ENCODE measurements at places on chromosomes 3 and 15. TPM values are rescaled to one million over a fixed set of nuclear protein-coding genes. Genes with fewer than 3 reads are reported as not detected.
A peak's percentile ranks its signal among the peaks of the same experiment; 100 is the strongest.

Gene GOLGA8J
- not detected for polyA plus RNA-seq

Gene ALPK3
- 0.29 TPM for polyA plus RNA-seq

Gene WDR72
- not detected for polyA plus RNA-seq

Gene SH3GL3
- polyA plus RNA-seq: 0.06 TPM

Gene ADAMTSL3
- polyA plus RNA-seq: 0.11 TPM

Gene GPR27
- 1.6 TPM for polyA plus RNA-seq

Gene SAMMSON
- 0.05 TPM for polyA plus RNA-seq

Gene LNP1
- 0.52 TPM for polyA plus RNA-seq

Gene DNAJC17
- 61.5 TPM for polyA plus RNA-seq

Gene MAP1A
- 0.35 TPM for polyA plus RNA-seq

Gene BLM
- polyA plus RNA-seq: 5.8 TPM

DNA sequence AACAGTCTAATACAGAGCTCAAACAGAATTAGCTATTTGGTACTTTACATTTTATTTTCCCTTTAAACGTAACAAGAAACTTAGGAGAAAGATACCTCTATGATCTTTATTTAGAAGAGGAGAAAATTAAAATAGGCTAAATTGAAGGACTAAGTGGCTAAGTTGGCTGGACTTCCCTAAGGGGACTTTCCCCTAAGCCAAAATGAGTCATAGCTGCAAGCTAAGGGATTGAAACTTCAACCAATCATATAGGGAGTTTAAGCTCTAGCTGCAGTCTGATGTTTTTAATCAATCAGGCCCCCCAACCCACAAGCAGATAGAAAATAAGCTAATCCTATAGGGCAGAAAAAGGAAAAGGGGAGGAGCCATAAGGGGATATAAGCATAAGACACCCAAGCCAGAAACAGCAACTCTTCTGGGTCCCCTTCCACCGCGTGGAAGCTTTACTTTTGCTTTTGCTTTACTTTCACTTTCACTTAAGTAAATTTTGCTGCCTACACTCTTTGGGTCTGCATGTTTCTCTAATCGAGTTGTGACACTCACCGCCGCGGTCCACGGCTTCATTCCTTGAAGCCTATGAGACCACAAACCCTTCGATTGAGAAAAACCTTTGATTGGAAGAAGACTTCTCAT lies 1108.5 kb upstream of the EPHA6 start:
- no peak for DNase-seq

- DNase-seq: no peak
Observed at GRCh38 chr15:72592097-72592496, 62.4 kb upstream of the GOLGA6B start.

- no peak for DNase-seq
Observed at GRCh38 chr3:119500265-119500664, 1.9 kb downstream of the TIMMDC1 start.

GRCh38 chr3:146382386-146382785 lies 87.0 kb downstream of the PLSCR2 start:
- DNase-seq: no peak

GRCh38 chr3:14401692-14402303 lies 608 bp upstream of the SLC6A6 start:
- DNase-seq: no peak

- DNase-seq: no peak
Observed at GRCh38 chr15:100008258-100008657, 275.0 kb upstream of the LYSMD4 start.

- DNase-seq: no peak
Observed at GRCh38 chr15:47963265-47963664, 157.5 kb upstream of the SLC24A5 start.

DNA sequence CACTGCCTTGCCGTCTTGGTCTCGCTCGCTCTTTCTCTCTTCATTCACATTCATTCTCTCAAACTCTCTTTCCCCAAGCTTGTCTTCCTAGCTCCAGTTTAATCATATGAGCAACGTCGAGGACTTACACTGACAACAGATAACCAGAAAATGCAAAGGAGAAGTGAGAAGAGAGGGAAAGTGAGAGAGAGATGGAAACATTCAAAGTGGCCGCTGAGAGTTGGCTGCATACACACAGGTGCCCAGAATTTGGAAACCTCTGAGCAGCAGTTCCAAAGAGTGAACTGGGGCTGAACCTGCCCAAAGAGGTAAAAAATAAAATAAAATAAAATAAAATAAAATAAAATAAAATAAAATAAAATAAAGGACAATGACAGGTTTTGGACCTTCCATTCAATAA lies 583.0 kb downstream of the FOXP1 start:
- no peak for DNase-seq

DNA sequence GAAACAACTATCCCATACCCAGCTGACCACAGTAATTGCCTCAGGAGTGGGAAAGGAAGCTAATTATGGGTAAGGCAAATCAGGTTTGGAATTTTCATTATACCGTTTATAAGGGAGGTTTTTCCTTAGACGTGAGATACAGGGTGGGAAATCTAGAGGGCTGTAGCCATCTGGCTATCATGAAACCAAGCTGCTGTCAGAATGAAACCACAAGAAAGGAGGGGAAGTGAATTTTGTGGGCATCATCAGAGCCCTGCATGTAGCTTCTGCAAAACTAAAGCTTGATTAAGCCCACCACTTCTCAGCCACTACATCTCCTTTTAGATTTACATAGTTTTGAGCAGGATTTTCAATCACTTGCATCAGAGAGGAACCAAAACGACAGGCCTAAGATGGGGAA lies 893.5 kb downstream of the TUSC7 start:
- DNase-seq: no peak

DNA sequence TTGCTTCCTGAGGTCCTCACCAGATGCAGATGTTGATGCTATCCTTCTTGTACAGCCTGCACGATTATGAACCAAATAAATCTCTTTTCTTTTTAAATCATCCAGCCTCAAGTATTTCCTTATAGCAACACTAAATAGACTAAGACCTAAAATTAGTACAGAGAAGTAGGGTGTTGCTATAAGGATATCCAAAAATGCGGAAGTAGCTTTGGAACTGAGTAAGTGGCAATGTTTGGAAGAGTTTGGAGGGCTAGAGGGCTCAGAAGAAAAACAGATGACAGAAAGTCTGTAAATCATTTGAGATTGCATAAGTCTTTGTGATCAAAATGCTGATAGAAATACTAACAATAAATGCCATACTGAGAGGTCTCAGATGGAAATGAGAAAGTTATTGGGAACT lies 894.9 kb downstream of the DIPK2A start:
- no peak for DNase-seq

GRCh38 chr15:23823508-23823907 lies 136.4 kb upstream of the NDN start:
- DNase-seq: no peak

GRCh38 chr3:134625462-134625861 lies 25.4 kb downstream of the KY start:
- DNase-seq: no peak

DNA sequence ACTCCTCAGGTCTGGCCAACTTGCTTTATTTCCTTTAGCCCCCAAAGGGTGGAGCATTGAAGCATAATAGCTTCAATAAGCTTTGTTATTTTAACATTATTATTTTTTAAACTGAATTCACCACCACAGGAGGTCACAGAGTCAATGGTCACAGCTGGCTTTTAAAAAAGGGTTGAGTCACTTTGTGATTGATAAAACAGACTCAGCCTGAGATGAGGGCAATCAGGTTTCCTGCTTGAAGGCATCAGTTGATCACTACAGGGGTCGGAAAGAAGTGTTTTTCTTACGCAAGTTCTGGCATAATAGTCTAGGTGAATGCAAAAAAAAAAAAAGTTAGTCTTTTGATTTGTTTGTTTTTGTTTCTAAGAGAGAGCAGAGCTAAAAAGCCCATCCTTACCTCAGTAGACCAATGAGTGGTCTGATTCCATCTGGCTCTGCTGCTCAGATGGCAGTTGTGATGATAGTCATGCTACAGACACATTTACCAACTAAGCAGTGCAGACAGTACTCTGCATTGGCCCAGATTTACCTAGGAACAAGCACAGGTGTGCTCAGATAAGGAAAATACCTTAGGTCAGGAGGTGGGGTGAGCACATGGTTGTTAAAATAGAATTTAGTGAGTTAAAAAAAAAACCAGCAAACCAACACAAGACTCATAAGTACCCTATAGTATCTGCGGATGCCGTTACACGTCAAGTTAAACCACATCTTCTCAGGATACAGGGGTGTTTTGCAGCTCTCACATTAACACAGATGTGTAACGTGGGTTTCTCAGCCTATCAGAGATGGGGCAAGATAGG lies 22.6 kb downstream of the ZNF80 start:
- DNase-seq: no peak

- DNase-seq: no peak
Observed at GRCh38 chr3:75262661-75263060, 401.5 kb upstream of the FRG2C start.

GRCh38 chr15:53414167-53414566 lies 345.3 kb downstream of the WDR72 start:
- DNase-seq: no peak

- no peak for DNase-seq
Observed at GRCh38 chr15:32864051-32864450, 146.2 kb downstream of the GREM1 start.

GRCh38 chr15:24877174-24877573 lies 77.6 kb upstream of the SNRPN start:
- no peak for DNase-seq

DNA sequence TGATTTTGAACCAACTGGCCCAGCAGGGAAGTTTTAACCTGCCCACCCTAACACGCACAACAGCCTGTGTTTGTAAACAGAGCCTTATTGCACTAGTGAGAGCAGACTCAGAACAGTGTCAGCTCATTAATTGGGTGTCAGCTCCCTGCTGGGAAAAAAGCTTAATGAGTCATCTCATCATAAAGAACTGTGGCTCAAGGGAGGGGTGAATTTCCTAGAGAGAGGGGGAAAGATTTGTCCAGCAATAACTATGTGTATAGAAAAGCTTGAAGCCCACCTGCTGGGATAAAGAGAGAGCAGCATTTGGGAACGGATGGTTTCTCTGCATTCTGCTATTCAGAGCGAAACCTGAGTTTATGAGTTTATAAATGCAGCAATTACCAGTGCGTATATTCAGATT lies 48.9 kb upstream of the GMNC start:
- no peak for DNase-seq

GRCh38 chr3:145259166-145259880 lies 901.7 kb downstream of the PLOD2 start:
- DNase-seq: no peak

- DNase-seq: no peak
Observed at GRCh38 chr3:108404368-108404767, 106.0 kb downstream of the MYH15 start.

- peak; percentile 98 for DNase-seq
Observed at GRCh38 chr15:45022871-45023658, at the start of gene SORD. Gene SORD (plus strand): TSS chr15:45023195. CDS start chr15:45023284, 89 bp downstream.

- DNase-seq: no peak
Observed at GRCh38 chr15:66072616-66073361, 180.8 kb downstream of the MEGF11 start.

DNA sequence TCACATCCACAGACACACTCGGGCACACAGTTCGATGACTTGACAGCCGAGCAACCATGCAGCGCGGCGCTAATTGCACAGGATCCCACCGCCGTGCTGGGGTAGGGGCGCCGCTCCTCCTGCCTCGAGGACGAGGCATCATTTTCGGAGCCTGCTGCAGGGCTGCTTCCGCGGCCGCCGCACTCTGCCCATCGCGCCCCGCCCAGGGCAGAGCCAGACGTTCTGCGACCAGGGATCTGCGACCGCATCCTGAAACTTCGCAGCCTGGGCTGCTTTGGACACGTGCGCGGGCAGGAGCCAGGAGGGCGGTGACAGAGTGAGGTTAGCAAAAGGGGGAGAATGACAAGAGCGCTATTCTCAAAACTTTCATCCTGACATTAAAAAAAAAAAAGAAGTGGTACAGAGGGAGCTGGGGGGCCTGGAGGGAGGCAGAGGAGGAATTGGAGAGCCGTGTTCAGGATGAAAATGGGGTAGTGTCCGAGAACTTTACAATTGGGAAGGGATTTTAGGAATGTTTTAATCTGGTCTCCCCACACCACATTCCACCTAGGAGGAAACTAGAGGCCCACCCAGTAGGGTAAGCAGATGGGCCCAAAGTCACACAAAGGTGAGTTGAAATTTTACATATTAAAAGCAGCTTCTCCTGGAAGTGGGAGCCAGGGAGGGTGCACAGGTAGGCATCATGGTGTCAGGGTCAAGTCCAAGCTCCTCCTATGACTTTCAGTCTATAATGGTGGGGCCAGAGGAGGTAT lies 15.9 kb downstream of the IGDCC3 start:
- peak; percentile 57 for DNase-seq

DNA sequence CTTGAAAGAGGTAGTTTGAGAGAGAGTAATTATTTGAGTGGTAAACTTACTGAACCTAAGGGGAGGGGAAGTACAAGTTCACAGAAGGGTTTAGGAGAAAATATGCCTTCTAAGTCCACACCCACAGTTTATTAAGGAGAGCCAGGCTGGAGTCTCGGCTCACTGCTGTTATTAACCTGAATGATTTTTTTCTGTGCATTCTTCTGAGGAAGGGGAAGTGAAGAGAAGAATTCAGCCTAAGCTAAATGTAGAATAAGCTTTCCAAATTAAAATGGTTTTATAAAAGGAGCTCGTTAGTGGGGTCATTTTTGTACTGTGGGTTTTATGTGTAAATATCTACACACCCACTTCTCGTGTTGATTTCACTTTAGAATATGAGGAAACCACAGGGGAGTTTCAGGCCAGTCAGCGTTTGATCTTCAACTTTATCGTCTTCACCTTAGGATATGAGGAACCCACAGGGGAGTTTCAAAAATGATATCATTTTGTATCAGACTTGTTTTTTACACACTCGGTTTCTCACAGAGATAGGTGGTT lies 1.5 kb downstream of the WHAMM start:
- no peak for DNase-seq

GRCh38 chr3:103134023-103134724 lies 699.4 kb downstream of the ZPLD1 start:
- DNase-seq: no peak

- no peak for DNase-seq
Observed at GRCh38 chr3:162487138-162487537, 990.5 kb downstream of the OTOL1 start.

DNA sequence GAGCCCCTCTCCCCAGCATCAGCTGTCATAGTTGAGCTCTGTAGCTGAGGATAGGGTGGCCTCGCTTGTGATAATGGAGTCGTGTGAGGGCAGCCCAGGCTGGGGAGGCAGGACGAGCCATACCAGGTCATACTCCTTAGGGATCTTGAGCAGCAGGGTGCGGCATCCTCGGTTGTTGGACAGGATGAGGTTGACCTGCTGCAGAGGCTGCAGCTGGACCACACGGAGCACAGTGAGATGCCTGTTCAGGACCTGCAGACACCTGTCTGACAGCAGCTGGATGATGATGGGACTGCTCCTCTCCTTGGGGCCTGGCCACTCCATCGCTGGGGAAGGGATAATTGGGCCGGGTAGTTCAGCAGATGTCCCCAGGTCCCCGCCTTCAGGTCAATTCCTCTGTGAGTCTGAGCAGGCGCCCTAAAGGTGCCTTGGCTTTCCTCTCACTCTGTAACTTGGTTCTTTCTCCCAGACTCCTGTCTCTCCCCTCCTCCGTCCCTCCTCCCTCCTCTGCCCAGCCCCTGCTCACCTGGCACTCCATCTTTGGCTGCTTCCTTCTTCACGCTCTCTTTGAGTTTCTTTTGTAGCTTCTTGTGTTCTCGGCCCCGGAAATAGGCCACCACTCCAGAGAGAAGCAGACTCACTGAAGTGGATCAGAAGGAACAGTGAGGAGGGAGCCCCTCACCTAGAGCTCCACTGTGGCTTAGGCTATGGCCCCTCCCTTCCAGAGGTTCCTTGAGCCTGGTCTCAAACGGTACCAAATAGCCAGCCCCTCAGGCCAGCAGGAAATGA lies 7.8 kb downstream of the DUOX2 start:
- peak; percentile 40 for DNase-seq
